ENCODE measurements at places on chromosomes 12 and 14.

DNA sequence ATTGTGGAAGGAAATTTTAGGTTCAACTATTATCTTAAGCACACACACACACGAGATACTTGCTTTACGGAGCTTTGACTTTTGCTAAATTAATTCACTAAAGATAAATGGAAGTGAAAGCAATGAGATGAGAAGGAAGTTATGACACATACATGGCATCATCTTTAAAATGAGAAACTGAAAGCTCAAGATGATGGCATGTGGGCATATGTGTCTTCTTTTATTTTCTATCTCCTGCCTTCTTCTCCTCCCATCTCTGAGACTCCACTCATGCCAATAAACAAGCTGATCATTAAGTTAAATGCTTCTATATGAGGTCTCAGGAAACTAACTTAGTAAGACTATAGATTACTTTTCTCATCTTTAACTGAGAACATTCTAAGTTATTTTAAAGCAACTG, 216.7 kb downstream of the MED13L start:
- no peak for DNase-seq

DNA sequence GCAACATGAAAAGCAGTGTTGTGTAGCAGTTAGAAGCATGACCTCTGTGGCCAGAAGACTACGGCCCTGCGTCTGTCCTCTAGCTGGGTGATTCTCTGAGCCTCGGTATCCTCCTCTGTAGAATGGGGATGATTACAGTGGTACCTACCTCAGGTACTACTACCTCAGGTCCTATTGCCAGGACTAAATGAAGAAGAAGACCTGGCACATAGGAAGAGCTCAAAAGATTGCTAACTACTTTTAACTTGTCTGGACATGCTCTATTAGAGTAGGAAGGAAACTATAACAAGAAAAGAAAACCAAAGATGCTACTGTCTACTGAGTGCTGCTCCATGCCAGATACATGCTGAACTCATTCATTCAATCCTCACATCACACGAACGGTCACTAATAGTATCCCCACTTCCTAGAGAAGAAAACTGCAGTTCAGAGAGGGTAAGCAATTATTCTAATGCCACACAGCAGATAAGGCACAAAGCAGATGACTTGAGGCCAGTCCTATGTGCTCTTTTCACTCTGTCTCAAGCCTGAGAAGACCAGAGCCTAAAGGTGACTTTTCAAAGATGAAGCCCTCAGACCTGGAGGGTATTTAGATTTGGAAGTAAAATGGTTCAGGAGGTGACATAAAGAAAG, 108.1 kb upstream of the HIF1A start:
- no peak for DNase-seq

DNA sequence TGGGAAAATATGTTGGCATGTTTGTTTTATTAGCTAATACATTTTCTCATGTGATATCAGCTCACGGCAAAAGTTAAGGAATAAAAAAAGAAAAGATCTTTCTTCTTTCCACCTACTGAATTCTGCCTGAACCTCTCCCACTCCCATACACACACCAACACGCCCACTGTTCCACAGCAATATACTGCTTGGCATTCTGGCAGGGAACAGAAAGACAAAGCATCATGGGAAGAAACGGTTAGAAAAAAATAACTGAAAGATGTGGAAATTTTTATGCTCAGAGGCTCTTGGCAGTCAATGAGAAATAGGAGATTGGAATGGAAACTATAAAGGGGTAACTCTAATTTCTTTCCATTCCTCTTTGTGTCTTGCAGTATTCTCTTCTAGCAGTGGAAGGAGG, 268.5 kb downstream of the FOXG1 start:
- no peak for DNase-seq

GRCh38 chr14:76597387-76597786, 163.9 kb upstream of the VASH1 start:
- peak; percentile 10 for DNase-seq

DNA sequence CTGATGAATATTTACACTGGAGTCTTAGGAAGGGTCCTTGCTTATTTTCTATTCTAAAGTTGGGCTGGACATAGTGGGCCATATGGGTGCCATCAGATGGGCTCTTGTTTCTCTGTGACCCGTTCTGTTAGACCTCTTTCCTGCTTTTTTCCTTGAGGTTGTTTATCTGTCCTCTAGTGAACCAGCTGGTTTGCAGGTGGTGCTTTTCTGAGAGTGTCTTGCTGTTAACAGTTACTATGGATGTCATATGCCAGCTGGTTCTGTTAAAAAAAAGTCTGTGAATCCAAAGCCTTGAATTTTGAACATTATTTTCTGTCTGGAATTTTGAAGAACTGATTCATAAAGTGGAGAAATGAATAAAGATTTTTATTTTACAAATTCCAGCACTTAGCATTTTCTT, 29.2 kb downstream of the ZC3H14 start:
- DNase-seq: no peak

- DNase-seq: no peak
Measured at GRCh38 chr12:124398578-124399227, 103.8 kb downstream of the RFLNA start.

GRCh38 chr12:108815875-108816594, 41.3 kb downstream of the SSH1 start:
- no peak for DNase-seq

DNA sequence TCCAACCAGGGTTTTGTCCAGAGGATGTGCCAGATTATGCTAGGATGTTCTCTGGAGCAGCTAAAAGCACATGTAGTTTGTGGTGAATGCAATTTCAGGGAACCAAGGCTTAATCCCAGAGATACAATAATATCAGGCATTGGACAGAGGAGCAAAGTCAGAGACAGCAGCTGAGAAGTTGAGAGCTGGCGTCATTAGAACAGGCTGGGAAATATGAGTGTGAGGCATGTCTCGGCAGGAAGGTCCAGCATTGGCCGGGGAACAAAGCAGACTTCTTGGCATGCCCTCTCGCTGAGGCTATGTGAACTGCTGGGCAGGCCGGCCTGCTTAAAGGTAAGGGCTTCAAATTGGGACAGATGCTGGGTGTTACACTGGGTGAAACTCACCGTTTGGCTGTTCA, 125.4 kb downstream of the CAND1 start:
- peak; percentile 62 for DNase-seq

GRCh38 chr14:44846232-44846824, 115.4 kb downstream of the KLHL28 start:
- no peak for DNase-seq

DNA sequence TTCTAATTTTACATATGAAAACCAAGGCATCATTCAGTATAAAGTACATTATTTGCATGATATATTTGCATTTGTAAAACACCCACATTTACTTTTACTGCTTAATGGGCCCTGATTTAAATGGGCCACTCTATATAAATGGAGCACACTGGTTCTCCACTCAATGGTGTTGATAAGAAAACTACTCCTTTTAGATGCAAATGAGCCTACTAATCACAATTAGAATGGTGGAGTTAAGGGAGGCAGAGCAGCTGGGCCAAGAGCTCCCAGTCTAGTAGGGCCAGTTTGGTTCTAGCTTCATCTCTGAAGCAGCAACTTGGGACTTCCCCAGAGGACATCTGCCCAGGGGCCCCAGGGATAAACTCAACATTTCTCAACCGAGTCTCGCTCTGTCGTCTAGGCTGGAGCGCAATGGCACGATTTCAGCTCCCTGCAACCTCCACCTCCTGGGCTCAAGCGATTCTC, 120.7 kb downstream of the FOXN3 start:
- no peak for DNase-seq

DNA sequence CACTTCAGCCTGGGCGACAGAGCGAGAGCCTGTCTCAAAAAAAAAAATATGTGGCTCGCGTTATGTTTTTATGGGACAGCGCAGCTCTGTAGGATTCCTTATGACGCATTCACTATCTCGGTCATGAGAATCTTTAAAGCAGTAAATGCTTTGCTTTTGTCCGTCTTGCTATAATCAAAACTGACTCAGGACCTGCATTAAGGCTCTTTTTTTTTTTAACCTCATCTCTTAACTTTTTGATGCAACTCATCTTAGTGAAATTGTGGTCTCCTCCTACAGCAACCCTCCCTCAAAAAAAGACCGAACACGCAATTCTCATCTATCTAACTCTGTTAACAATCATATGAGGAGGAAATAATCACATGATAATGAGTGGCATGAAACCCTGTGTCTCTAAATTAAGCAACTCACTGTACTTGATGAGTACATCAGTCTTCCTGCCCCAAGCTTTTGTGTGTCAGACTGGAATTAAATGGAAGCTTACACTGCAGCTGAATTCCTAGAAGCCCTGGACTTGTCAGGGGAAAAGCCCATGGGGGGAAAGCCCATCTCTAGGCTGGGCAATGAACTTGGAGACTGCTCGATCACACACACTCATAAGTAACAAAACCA, 4.3 kb downstream of the P2RX4 start:
- DNase-seq: no peak

DNA sequence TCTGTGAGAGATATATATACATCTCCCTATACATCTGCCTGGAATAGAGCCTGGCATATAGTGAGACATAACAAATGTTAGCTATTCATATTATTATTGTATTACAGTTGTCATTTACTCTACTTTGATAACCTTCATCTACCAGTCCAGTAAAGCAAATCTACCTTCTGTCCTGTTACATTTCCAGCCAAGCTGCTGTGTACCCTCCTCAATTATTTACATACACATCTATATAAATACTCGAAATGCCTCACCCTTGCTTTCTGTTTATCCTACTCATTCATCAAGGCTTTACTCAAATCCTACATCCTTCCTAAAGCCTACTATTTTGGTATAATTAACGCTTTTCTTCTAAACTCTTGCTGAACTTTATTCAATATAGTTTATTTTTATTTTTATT, 8.7 kb downstream of the ZBTB1 start:
- DNase-seq: no peak

GRCh38 chr12:118743896-118744700, 237.2 kb upstream of the SRRM4 start:
- DNase-seq: no peak

DNA sequence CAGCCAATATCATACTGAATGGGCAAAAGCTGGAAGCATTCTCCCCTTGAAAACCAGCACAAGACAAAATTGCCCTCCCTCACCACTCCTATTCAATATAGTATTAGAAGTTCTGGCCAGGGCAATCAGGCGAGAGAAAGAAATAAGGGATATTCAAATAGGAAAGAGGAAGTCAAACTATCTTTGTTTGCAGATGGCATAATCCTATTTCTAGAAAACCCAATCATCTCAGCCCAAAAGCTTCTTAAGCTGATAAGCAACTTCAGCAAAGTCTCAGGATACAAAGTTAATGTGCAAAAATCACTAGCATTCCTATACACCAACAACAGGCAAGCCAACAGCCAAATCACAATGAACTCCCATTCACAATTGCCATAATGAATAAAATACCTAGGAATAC, 21.0 kb upstream of the ANP32D start:
- no peak for DNase-seq

- no peak for DNase-seq
Measured at GRCh38 chr14:61108496-61109141, 127.6 kb downstream of the SLC38A6 start.

- no peak for DNase-seq
Measured at GRCh38 chr14:28361486-28361885, 405.1 kb upstream of the FOXG1 start.

GRCh38 chr14:33393231-33393894, 454.7 kb downstream of the NPAS3 start:
- no peak for DNase-seq

DNA sequence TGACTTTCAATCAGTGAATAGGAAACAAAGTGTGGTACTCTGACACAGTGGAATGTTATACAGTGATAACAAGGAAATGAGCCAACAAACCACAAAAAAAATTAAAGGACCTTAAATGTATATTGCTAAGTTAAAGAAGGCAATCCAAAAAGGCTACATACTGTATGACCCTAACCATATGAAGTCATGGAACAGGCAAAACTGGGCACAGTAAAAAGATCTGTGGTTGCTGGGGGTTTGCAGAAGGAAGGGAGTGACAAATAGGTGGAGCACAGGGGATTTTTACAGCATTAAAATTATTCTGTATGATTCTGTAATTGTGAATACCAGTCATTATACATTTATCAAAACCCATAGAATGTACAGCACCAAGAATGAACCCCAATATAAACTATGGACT, 112.6 kb downstream of the KCNC2 start:
- DNase-seq: no peak

DNA sequence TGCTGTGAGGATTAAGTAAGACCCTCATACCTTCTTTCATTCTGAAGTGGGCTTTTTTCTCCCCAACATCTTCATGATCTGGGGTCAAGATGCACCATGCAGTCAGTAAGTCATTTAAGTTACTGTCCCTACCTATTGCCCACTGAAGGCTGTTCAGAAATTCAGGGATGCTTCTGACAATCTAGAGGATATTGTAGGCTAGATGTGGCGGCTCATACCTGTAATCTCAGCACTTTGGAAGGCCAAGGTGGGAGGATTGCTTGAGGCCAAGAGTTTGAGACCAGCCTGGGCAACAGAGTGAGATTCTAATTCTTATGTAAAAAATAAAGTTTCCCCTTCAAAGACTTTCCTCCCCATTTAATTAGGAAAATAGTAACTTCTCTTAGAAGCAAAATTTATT, 28.7 kb downstream of the PHETA1 start:
- no peak for DNase-seq

DNA sequence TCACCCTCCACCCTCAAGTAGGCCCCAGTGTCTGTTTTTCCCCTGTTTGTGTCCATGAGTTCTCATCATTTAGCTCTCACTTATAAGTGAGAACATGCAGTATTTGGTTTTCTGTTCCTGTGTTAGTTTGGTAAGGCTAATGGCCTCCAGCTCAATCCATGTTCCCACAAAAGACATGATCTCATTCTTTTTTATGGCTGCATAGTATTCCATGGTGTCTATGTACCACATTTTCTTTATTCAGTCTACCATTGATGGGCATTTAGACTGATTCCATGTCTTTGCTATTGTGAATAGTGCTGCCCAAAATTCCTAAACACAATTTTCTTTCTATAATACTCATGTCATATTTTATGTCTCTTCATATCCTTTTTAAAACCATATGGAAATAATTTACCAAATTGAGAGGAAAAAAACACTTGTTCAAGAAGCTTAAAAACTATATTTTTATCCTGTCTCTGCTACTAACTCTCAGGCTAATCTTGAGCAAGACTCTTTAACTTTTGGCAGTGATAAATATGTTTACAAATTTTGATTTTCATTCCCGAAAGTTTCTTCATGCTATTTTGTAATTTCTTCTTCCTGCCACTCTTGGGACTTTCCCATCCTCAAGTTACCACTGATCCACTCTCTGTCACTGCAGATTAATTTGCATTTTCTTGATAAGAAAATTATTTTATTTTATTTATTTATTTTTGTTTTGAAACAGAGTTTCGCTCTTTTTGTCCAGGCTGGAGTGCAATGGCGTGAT, 28.0 kb upstream of the OSBPL8 start:
- no peak for DNase-seq

GRCh38 chr14:26992403-26993115, 394.7 kb upstream of the NOVA1 start:
- no peak for DNase-seq

GRCh38 chr14:57091030-57091608, 177.6 kb downstream of the EXOC5 start:
- no peak for DNase-seq

All from islet precursor cell (in vitro differentiated cells).